Activated CD4-positive, alpha-beta T cell treated with anti-CD3 and anti-CD28 coated beads for 1 hour (primary cell): ENCODE measurements at places on chromosomes 11 and 22.

DNA sequence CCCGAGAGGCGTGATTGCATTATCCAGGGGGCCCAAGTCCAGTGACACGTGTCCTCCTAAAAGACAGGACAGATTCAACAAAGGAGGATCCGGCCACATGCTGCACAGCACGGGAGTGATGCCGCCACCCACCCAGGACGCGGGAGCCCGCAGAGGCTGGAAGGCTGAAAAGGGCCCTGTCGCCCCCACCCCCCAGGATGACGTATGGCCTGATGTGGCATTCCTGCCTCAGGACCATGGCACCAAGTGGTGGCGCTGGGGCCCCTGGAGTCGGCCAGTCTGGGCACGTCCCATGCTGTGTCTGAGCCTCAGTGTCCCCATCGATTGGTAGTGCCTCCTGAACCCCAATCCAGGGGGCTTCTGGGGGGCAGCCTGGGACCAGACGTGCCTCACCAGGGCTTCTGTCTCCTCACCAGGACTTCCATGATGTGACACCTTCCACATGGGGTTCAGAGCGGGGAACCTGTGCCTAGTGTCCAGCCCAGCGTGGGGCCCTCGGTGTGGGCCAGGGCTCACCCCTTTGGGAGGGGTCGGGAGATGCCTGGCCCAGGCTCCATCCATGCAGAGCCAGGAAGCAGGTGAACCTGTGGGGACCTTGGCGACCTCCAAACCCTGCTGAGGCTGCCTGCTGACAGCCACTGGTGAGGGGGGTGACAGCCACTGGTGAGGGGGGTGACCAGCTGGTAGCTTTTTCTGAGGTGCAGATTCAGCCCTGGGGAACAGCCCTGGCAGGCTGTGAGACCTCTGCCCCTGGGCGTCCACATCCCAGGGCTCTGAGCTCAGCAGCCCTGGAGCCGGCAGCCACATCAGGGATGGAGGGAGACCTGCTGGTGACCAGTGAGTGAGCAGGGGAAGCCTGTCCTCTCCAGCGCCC, 75.3 kb downstream of the KCNQ1 start:
- peak; percentile 7 for DNase-seq

DNA sequence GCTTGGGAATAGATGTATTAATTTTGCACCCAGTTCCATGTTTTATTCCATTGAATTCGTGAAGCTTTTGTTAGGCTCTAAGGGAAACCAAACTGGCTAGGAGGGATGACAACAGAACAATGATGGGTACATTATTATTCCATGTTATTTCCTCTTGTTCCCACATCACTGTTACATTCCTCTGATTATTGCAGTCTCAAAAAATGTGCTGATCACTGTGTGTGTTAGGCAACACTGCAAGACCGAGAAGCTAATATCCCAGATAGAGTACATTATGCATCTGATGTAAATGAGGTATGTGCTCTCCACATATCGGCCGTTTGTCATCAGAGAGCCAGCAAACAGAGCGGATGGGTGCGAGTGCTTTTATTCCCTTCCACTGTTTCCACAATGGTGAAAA, 327.9 kb downstream of the SOX6 start:
- no peak for DNase-seq

DNA sequence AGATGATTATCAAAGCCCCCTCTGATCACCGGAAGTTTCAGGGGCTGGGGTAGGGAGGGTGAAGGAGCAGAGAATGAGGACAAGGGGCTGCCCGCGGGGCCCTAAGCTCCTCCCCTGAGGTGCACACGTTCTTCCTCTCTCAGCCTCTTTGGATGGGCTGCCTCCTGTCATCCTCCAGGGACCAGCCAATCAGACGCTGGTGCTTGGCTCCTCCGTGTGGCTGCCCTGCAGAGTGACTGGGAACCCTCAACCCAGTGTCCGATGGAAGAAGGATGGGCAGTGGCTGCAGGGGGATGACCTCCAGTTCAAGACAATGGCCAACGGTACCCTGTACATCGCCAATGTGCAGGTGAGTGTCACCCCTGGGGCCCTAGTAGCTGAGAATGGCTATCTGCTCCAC, 7.5 kb downstream of the ROBO3 start:
- no peak for DNase-seq

DNA sequence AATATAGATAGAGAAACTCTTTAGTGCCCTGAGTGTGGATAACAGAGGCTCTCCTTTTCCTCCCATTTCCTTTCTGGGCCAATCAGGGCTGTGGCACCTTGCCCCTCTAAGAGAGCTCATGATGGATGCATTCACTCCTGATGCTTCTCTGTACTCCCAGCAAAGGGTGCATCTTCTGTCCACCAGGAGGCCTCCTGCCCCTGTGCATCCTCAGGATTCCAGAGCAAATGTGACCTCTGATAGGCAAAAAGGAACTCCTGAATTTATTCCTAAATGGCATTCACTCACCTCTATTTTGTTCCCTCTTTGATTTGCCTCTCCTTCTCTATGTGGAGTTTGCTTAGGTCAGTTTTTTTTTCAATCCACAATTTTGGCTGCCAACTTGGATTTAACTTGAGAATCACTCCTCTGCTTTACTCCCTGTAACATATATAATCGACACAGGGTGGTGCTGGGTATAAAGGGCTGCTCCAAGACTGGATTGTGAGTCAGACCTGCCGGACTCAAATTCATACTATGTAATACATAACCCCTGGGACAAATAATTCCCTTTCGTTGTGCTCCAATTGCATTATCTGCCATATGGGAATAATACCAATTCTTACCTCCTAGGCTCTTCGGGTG, 1.1 kb upstream of the MRGPRX4 start:
- DNase-seq: no peak

GRCh38 chr11:111960916-111961315, 23.8 kb downstream of the DIXDC1 start:
- no peak for DNase-seq

GRCh38 chr11:111540114-111540936, at the start of gene LAYN:
Gene LAYN (plus strand): TSS chr11:111540720. CDS start chr11:111540844, 124 bp downstream.
- DNase-seq: no peak

DNA sequence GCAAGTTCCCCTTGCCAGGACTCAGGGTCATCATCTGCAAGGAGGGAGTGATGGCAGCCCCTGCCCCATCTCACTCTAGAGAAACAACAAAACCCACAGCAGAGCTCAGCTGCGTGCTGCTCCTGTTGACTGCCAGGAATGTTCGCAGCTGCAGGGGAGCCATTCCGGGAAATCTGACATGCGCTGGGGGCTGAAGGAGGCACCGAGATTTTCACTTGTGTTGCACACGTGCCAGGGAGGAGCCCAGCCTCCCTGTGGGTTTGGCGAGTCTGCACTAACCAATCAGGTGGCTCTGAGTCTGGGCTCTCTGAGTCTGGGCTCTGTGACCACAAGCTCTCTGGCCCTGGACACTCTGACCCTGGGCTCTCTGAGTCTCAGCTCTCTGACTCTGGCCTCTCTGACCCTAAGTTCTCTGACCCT, 10.5 kb downstream of the FGF3 start:
- no peak for DNase-seq

DNA sequence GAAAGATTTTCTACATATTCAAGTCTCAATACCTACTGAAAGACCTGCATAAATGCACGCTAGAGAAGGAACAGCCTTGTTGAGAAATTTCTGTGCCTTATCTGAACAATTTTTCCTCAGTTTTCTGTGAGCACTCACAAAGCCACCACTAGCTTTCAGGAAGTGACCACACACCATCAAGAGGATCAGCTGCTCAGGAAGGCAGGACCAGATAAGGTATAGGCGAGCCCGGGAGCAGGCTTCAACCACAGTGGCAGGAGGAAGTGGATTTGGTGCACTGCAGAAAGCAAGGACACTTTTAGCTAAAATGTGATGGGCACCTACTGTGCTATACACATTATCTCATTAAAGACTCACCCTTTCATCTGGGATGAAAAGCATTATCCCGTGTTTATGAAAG, 220.8 kb downstream of the RAB38 start:
- no peak for DNase-seq

GRCh38 chr11:74072721-74073120, 63.8 kb upstream of the UCP3 start:
- no peak for DNase-seq

DNA sequence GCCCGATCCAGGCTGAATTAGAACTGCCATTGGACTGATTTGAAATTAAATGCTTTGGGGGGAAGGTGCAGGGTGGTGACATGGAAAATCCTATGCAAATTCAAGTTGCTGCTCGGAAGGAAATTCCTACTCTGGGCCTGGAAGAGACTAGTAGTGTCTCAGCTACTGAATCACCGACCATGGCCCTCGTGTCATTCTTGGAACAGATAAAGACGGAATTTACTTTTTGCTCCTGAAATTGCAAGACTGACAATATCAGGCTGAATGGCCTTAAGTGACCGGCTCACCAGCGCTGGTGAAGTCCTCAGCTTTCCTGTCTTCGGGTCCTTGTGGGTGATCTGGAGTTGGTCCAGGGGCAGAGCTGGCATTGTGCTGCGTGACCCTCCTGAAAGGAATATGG, 6.1 kb downstream of the ASCC2 start:
- DNase-seq: no peak

GRCh38 chr22:26667140-26667539, 9.8 kb downstream of the MIAT start:
- DNase-seq: no peak

GRCh38 chr11:106785913-106786650, 232.2 kb downstream of the GUCY1A2 start:
- DNase-seq: no peak

DNA sequence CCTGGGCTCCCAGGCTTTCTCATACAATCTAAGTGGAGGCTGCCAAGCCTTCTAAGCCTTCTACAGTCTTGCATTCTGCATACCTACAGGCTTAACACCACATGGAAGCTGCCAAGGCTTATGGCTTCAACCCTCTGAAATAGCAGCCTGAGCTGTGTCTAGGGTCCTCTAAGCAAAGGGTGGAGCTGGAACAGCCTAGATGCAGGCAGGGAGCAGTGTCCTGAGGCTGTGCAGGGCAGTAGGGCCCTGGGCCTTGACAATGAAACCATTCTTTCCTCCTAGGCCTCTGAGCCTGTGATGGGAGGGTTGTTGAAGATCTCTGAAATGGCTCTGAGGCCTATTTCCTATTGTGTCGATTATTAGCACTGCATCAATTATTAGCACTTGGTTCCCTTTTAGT, 150.9 kb upstream of the GRK3 start:
- DNase-seq: no peak

- no peak for DNase-seq
Observed at GRCh38 chr22:28911777-28912669, 28.7 kb downstream of the ZNRF3 start.

GRCh38 chr22:45615364-45615763, 56.3 kb upstream of the ATXN10 start:
- DNase-seq: no peak
